ENCODE measurements at places on chromosomes 6 and 20.

GRCh38 chr6:152973916-152974315 is 8.9 kb downstream of the FBXO5 start:
- DNase-seq = no peak

DNA sequence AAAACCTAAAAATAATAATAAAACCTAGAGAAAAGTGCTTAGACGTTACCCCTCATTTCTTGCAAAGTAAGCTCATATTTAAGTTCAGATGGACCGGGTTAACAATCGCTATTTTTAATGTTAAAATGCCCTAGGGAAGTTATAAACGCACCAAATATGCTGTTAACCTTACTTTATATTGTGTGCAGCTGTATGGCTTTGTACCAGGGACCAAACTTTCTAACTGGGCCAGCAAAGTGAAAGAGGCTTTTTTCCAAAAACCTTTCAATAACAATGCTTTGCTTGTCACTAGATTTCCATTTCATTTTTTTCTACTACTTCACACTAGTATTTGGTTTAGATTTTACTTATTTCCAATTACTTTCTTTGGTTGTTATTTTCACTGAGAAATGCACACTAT is 248.5 kb downstream of the FOXC1 start:
- no peak for DNase-seq

DNA sequence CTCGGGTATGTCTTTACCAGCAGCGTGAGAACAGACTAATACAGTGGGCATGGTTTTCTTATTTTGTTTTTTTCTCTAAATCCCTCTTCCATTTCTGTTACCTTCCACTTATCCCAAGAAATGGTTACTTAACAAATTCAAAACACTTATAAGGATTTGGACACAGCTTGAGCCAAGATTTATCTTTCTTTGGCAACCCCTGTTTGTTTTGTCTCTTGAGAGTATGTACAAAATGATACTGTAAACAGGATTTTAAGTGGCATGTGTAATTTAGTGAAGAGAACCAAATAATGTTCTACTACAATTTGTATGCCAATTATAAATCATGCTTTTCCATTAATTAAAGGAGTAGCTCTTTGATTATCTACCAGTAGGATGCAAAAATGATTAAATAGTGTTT is 51.4 kb downstream of the PPP1R14C start:
- DNase-seq = no peak

- no peak for DNase-seq
Measured at GRCh38 chr6:52180787-52181558, 5.2 kb upstream of the IL17A start.

- no peak for DNase-seq
Measured at GRCh38 chr6:111239461-111239860, 152.2 kb downstream of the SLC16A10 start.

DNA sequence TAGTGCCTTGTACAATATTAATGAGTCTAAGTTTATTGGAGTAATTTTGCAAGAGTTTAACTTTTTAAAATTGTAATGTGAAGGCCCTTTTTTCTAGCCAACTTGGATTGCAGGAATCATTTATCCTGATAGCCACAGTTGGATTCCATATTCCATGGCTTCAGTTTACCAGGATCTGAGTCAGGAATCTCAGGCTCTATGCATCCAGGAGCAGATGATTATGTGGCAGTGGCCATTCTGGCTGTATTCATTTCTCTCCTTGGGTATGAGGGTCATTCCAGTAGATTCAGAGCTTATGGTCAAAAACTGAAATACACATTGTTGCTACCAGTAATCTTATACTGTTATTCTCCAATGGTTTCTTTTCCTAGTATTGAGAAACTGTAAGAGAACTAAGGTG is 2.9 kb downstream of the AIG1 start:
- no peak for DNase-seq

DNA sequence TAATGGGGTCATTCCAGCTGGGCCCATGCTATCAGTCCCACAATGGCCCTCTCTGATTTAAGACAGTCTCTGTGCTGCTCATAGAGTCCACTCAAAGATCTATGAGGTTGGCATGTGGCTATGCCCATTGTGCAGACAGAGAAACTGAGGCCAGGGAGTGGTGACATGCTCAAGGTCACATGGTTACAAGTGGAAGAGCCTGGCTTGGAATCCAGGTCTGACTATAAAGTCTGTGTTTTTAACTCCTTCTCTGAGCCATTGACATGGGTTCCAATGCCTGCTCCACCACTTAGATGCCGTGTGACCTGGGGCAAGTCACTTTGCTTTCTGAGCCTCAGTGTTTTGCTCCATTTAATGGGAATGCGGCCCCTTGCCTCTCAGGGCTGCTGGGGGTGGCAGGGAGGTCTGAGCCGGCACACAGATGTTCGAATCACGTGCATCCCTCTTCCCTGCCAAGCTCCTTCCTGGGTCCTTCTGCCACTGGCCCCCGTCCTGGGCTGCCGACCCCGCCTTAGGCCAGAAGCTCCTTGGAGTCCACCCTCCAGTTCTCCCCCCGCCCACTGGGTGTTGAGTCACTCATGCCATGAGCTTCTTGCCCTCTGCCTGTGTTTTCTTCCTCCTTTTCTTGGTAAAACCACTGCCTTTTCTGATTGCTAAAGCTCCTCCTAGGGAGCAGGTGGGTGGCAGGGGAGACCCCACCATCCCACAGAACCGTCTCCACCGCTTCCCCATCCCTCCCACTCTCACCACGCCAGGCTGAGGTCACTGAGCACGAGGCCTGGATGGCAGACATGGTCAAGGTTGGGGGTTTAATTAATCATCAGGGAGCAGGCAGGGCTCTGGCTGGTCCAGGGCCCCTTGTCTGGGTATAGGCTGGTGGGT is 35.7 kb downstream of the CEBPB start:
- DNase-seq = no peak

GRCh38 chr6:117616391-117617209 is 14.3 kb upstream of the GOPC start:
- DNase-seq = peak; percentile 21

- no peak for DNase-seq
Measured at GRCh38 chr6:165766457-165766856, 103.4 kb upstream of the PDE10A start.

- no peak for DNase-seq
Measured at GRCh38 chr6:31680226-31681134, at the start of gene LY6G5C. TSS of gene LY6G5C (minus strand) at chr6:31681067. CDS start at chr6:31680373, 694 bp downstream.

DNA sequence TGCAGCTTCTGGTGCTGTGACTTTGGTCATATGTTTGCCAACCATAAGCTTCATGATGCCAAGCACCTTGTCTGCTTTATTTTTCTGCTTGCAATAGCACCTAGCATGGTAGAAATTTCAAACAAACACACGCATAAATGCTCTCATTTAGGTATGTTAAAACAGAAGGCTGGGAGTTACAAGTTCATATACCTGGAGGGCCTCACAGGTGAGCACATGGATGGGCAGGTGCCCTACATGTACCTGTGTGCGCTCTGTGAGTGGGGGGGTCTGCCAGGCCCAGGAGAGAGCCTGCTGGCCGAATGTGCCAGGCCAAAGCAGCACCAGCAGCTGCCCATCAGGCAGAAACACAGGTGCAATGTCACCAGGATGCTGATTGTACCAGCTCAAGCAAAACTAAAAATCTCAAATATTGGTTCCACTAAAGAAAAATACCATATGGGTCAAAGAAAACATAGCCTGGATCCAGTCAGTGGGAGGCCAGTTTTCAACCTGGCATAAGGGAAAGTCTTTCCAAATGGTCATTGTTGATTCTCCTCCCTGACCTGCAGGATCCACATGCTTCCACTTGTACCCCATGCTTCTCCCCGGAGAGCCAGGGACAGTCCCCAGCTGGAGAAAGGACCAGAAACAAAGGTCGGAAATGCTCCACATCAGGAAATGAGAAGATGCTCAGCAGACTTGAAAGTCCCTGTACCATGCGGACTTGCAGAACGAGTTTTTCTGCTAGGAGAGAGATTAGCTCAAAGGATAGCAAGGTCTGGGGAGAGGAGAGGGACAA is 7.2 kb upstream of the PFDN4 start:
- no peak for DNase-seq

GRCh38 chr20:35264755-35265154 is 13.2 kb downstream of the MMP24OS start:
- no peak for DNase-seq

DNA sequence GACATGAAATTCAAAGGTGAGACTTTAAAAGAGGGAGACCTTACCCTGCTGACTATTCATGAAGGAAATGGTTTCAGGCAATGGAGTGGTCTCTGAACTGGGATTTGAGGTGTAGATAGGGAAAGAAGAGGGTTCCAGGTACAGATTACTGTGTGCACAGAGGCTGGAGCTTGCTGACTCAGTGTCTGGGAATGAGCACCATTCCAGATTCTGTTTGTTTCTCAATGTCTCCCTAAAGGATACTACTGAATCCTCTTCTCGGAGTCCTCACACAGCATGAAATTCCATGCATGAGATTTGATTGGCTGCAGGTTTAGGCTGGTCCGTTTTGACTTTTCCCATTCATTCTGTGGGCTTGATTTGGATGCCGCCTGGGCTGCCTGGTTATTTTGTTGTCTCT is 49.0 kb downstream of the PPP1R14C start:
- DNase-seq = no peak

GRCh38 chr20:25486377-25486776 is 78.9 kb downstream of the GINS1 start:
- DNase-seq = no peak

- DNase-seq = no peak
Measured at GRCh38 chr6:143575440-143575839, 63.9 kb upstream of the FUCA2 start.

DNA sequence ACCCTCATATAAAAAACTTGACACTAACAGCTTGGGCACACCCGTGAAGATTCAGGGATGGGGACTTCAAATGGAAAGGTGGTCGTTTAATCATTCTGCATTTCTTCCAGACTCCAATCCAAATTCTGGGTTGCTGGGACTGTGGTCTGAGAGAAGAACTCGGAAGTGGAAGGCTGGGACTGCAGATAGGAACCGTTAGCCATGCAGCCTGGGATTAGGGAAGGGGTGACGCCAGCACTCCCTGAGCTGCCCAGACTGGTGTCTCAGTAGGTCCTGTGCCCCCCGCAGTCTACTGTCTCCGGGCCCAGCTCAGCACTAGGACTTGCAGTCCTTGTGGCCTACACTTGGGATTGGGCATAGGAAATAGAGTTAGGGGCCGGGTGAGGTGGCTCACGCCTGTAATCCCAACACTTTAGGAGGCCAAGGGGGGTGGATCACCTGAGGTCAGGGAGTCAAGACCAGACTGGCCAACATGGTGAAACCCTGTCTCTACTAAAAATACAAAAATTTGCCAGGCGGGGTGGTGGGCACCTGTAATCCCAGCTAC is 511 bp upstream of the CLIC1 start:
- DNase-seq = no peak

- DNase-seq = no peak
Measured at GRCh38 chr6:113304116-113304515, 553.0 kb upstream of the MARCKS start.

GRCh38 chr6:67666177-67666964 is 968.7 kb upstream of the ADGRB3 start:
- no peak for DNase-seq

GRCh38 chr6:4404415-4404814 is 269.0 kb upstream of the ECI2 start:
- no peak for DNase-seq

DNA sequence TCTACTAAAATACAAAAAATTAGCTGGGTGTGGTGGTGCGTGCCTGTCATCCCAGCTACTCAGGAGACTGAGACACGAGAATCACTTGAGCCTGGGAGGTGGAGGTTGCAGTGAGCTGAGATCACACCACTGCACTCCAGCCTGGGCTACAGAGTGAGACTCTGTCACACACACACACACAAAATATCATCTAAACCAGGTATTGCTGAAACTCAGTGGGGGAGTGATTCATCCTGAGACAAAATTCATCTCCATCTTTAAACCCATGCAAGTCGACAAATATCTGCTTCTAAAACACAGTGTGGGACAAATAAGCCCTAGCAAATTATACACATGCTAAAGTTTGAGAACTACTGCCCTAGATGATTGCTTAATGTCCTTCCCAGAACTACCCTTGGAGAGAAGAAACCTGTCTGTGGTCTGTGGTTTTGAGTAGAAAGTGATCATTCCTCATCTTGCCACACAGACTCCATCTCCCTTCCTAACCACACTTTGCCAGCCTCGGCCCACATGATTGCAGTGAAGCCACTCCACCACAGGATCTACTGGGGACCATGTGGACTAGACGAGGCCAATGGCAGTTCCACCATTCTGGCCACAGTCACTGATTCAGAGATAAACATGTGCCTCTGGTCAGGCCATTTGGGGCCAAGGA is 130.3 kb downstream of the OPRM1 start:
- DNase-seq = no peak

DNA sequence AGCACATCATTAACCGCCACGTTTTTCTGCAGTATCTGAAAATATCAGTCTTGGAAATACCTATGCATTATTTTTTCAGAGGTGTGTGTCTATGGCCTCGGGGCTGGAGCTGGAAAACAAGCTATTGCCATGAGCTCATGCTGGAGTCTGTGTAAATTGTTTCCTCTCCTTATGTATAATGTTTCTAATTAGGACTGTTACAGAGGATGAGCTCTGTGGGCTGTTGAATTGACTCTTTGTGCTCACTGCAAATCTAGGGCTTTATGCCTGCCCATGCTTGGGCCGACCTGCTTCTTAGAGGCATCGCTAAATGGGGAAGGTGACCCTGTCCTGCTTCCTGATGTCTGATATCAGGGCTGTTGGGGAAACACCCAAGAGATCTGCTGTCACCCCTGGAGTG is 80.8 kb upstream of the SLC22A16 start:
- DNase-seq = no peak

DNA sequence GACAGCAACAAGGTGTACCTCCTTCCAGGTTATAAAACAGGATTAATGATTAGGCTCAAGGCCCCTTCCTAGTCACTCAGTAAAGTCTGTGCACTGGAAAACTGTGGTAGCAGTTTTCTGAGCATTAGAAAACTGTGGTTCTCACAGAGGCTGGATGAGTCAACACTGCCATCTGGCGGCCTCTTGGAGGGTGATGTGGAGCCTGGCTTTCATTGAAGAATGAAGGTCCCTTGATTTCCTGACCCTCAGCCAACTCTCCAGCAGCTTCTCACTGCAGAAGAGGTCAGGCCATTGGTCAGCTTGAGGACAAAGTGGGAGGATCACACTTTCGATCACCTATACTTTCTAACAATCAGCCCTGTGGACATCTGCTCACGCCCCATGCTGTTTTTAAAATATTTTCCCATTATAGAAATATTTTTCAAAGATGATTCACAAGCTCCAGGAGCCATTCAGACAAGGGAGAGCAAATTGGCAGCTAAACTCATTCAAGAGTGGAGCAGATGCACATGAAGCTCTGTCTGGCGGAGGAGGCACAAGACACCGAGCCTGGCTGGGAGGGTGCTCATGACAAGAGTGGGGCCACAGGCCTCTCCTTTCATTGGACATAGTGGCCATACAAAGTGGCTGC is 23.2 kb downstream of the PSMB1 start:
- no peak for DNase-seq

- no peak for DNase-seq
Measured at GRCh38 chr20:61761453-61762166, 304.1 kb downstream of the TAF4 start.
